ENCODE measurements at places on chromosomes 6 and 20. TPM values are rescaled to one million over a fixed set of nuclear protein-coding genes. Genes with fewer than 3 reads are reported as not detected.

Gene CABLES2
- total RNA-seq = 15.0 TPM

Gene CST2
- not detected for total RNA-seq

Gene TMEM217
- total RNA-seq = not detected

Gene TMEM200A
- total RNA-seq = not detected

Gene IP6K3
- 44.2 TPM for total RNA-seq

Gene SLC17A3
- not detected for total RNA-seq

Gene GLP1R
- total RNA-seq = 6.5 TPM

Gene SMIM28
- not detected for total RNA-seq

Gene LIN28B
- not detected for total RNA-seq

Gene PPIL6
- 5.5 TPM for total RNA-seq

Gene PCK1
- total RNA-seq = 2.3 TPM

Gene BEND6
- 0.16 TPM for total RNA-seq

Gene MRAP2
- total RNA-seq = 0.13 TPM

Gene SDC4
- total RNA-seq = 80.7 TPM

Gene NMBR
- total RNA-seq = not detected

Gene ID4
- total RNA-seq = 1.4 TPM

Gene ADGRF1
- total RNA-seq = not detected

Gene MAFB
- 14.7 TPM for total RNA-seq

Gene PGC
- total RNA-seq = not detected

Gene CNR1
- 0.11 TPM for total RNA-seq

Gene BTNL2
- total RNA-seq = not detected

Gene COL21A1
- 20.8 TPM for total RNA-seq

Gene TSBP1
- total RNA-seq = not detected

Gene REM1
- total RNA-seq = 1.5 TPM

Gene PBOV1
- not detected for total RNA-seq

Data from Right ventricle myocardium superior (tissue), 1 donor.